SK-N-MC (cell line): ENCODE measurements at places on chromosomes 16 and 17.

DNA sequence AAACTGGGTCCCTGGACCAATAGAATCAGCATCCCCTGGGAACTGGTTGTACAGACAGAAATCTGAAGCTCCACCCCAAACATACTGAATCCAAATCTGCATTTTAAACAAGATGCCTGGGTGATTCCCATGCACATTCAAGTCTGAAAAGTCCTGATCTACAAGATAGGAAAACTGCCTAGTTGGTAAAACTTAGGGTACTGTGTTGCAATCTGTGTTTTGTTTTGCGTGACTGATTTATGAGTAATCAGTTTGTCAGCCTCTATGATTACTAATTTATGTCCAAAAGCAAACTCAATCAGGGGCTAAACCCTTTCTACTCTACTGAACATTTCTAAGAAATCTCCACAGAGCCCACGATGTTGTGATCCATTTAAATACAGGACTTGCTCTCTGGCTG lies 103.8 kb downstream of the YPEL2 start:
- no peak for DNase-seq

DNA sequence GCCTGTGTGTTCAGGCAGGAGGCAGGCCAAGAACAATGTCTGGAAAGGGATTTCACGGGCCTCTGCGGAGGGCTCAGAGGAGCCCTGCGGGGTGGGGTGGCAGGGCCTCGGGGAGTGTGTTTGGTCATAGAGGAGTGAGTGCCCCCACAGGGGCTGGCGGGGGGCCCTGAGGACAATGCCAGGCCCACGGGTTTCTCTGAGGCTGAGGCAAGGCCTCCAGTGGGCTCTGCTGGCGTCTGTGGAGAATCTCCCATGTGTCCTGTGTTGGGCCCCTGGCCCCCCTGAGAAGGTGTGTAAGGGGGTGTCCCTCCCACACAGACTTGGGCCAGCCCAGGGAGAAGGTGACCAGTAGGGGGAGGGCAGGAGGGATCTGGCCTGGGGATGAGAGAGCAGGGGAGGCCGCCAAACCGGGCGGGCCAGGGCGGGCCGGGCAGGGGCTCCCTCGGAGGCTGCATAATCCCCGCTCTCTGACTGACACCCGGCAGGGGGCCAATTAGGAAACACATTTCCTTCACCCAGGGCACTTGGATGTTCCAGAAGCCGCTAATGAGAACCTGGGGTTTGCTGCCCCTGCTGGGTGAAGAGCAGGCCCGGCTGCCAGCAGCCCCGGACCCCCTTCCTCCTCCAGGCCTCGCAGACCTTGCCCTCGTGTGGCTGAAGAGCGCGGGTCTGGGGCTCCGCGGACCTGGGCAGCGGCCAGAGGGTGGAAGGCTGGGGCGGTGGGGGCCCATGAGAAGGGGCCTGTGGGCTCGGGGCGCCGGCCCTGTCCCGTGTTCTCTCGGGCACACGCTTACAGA lies 204.2 kb downstream of the NTN1 start:
- DNase-seq = no peak

DNA sequence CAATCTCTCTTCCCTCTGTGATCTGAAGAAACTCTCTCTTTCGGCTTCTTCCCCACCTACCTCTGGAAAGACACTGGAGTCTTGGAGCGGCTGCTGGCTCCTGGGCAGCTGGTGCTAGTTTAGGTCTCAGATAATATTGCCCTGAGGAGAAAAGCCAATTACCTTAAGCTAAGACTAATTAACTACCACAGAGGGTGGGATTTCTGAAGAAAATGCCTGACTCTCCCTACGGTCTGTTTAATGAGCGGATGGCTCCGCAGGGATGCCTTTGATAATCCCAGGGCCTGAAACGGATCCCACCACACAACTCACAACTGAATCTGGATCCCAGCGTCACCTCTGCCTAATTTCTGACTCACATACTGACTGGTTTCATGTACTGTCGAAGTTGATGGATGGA lies 127.0 kb upstream of the NLRP1 start:
- DNase-seq = no peak

DNA sequence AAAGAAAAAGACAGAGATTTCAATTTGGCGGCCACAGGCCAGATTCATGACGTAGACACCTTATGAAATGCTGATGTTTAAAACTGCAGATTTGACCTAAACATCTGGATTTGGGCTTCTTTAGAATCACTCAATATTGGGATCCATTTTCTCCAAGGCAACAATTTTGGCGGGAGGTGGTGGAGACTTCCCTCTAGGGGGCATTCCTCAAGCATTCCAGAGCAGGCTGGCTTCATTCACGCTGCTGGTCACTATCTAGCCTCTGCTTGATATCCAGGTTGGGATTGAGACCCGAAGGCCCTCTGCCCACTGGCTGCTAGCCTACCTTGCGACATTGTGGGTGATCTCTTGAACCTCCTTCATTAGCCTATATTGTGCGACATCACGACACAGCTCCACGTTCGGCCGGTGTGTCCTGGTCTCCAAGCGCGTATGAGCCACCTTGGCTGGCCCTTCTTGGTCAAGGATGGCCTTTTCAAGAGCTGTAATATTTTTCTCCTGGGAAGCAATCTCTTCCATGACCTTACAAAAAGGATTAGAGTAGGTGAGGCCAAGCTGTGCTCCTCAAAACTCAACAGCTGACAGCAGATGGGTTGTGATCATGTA lies 24.5 kb downstream of the FBXO39 start:
- DNase-seq = no peak

GRCh38 chr16:19804538-19805323 lies 79.9 kb downstream of the GPRC5B start:
- DNase-seq = no peak

DNA sequence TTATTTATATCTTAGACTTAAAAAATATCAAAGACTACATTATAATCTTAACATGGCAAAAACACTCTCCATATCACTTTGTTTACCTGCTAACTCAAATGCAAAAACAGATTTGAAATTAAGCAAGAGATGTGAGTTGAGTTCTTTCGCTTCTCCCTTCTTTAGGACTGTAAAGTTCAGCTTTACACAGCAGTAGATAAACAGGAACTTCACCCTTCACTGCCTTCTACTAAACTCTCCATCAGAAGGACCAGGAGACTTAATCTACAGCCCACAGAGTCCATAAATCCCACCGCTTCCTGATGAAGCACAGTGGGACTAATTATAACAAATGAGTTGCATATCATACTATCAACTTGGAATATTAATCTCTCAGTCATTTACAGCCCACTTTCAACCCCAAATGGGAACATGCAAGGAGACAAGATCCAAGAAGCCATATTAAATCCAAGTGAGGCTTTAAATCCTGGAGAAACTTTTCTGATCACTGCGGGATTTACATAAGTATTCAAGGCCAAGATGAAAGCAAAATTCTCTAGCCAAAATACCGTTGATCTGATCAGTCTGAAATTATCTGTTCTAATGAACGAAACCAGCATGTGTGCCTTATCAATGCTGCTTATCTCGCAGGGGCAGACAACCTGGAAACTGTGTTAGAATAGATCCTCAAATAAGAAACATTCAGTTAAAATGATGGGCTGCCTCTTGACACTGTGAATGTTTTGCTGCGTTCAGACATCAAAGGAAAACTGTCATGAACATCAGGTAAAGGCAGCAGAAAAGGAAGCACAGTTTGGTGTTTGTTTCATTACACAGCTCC lies 1.6 kb downstream of the AMFR start:
- DNase-seq = no peak

DNA sequence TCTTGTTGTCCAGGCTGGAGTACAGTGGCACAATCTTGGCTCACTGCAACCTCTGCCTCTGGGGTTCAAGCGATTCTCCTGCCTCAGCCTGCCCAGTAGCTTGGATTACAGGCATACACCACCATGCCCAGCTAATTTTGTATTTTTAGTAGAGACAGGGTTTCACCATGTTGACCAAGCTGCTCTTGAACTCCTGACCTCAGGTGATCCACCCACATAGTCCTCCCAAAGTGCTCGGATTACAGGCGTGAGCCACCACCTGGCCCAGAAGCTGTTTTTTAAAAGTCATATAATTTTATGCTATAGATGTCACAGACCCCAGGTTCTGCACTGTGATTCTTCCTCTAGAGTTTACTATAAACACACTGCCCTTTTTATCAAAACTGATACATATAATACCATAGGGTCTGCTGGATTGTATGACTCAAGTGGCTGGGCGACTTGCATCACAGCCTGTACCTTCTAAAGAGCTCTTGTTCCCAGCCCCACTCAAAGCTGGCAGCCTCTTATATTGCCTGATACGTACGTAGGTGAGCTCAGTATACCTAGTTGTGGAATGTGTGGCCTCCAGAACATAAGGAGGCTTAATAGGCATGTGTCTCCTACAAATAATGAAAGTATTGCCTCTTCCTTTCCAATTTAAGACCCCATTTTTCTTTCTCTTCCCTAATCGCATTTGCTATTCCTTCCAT lies 295.8 kb downstream of the ZFHX3 start:
- no peak for DNase-seq

- no peak for DNase-seq
Measured at GRCh38 chr16:77298418-77299360, 99.5 kb downstream of the SYCE1L start.

GRCh38 chr17:63910096-63910495 lies 962 bp downstream of the CSHL1 start:
- DNase-seq = no peak

- no peak for DNase-seq
Measured at GRCh38 chr17:81930142-81931125, 2.9 kb upstream of the MAFG start.

- no peak for DNase-seq
Measured at GRCh38 chr17:61345061-61345460, 54.6 kb upstream of the TBX2 start.

DNA sequence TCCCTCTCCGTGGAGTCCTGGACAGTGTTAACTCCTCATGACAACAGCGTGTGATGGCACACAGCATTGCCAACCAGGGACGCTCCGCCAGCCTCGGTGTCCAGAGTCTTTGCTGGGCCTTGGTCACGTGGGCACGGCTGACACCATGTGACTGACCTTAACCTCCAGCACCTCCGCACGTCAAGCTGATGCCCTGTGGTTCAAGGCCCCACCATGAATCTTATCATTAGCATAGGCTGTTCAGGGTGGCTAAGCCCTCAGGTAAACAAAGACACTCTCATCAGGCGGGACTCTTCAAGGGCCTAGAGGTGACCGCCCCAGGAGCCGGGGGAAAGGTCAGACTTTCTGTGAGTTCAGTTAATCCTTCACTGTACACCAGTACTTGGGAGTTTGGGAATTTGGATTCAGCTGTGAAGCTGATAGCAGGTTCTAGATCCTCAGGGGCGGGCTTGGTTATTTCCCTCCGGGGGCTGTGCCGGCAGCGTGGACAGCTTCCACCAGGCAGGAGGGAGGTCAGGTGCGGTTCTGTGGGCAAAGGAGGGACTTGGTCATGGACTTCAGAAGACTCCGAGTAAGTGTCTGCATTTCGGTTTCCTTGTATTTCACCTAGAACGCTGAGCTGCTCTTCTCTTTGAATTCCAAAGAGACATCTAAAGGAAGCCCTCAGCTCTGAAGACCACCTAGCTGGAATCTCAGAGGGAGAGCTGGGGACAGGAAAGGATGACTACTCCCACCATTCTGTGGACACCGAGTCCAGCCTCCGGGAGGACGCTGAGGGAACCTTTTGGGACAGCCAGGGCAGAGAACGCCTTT lies 195.5 kb upstream of the CIBAR2 start:
- DNase-seq = no peak

- no peak for DNase-seq
Measured at GRCh38 chr17:29753845-29754439, 131.2 kb upstream of the CORO6 start.

- no peak for DNase-seq
Measured at GRCh38 chr16:55272744-55273143, 51.3 kb upstream of the IRX6 start.

DNA sequence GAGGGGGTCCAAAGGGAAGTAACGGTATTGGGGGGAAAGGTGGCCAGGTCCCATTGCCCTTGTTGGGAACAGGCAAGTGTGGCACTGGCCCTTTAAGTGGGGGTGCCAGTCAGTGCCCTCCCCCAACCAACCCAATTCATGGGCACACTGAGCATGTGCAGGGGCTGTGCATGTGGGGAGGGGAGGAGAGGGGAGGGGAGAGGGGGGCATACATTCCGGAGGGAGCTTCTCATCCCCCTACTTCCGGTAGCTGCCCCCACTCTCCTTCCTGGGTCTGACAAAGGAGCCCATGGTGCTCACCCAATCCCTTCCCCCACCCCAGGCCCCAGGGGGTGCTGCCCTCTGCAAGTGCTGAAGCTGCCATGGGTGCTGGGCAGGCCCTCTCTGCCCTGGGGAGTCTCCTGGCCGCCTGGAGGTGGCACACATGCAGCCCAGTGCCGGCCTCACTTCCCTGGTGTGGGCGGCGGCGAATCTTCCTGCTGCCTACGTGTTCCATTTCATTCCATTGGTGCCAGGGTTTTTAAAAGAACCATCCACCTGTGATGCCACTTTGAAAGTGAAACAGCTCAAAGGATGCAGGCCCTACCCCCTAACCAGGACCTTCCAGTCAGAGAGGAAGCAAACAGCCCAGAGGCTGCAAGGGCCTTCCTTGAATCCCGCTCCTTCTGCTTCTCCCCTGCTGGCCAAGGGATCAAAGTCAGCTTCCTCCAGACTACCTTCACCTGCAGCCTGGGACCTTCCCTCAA lies 11.0 kb downstream of the HEXIM2 start:
- no peak for DNase-seq

GRCh38 chr17:41251261-41251660 lies 1.8 kb downstream of the KRTAP9-4 start:
- no peak for DNase-seq

GRCh38 chr16:74575807-74576643 lies 30.9 kb downstream of the GLG1 start:
- DNase-seq = no peak

DNA sequence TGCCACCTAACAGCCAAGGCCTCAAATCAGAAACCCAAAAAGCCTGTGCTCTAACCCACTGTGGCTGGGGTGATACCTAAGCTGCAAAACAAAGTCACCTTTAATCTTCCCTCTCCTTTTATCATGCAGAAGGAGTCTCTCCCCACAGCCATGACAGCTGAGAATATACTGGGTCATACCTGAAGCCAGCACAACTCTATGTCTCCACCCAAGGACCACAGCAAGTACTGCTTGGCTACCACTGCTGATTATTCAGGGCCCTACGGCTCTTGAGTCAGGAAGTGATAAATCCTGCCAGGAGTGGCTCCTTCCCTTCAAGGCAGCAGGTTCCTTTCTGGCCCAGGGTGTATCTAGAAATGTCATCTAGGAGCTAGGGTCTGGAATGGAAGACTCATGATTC lies 151.5 kb upstream of the TOM1L1 start:
- no peak for DNase-seq

DNA sequence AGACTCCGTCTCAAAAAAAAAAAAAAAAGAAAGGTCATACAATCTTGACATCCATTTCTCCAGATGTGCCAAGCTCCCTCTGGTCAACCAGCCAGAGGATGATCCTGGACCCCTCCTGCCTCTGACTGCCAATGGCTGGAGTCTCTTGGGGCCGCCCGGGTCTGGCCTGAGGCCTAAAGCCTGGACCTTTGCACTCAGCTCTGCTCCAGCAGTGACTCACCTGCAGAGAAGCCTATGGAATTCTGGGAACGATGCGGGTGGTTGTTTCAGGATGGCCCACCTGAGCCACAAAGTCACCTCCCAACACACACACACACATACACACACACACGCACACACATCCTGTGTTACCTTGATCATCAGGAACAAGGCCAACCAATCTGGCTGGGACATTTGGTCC lies 64.0 kb upstream of the DNAH17 start:
- DNase-seq = no peak
